ENCODE measurements at places on chromosomes 13 and 19.

DNA sequence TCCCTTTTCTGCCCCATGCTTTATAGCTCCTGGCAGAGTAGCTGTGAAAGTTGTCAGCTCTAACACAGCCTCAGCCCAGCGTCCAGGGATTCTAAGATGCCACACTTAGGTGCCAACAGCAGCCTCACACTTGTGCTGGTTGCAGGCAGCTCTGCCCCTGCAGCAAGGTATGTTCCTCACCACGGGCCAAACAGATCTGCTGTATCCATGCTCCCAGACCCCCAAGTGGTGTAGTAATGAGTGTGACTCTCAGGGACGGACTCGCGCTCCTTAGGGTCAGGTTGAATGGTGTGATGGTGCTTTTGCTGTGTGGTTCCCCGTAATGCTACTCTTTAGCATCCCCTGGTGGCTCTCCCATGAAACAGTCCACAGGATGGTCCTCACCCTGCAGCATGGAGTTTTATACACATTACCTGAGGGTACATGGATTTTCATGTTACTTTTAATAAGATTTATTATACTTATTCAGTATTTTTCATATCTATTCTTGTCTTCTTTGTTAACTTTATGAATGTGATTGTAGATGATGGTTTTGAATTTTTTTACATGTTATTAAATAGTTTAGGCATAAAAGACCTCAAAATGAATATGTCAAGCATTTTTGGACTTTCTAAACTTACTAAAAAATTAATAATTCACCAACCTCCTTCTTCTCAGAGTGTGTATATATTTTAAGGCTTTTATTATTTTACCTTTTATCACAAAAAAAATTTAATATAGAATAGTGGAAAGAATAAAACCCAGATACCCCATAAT lies 232.5 kb downstream of the SLC7A1 start:
- peak; percentile 11 for DNase-seq

GRCh38 chr13:94710065-94710781 lies 2.1 kb downstream of the SOX21 start:
- DNase-seq, result no peak

- DNase-seq, result no peak
Observed at GRCh38 chr19:29366757-29367156, 153.8 kb upstream of the UQCRFS1 start.

DNA sequence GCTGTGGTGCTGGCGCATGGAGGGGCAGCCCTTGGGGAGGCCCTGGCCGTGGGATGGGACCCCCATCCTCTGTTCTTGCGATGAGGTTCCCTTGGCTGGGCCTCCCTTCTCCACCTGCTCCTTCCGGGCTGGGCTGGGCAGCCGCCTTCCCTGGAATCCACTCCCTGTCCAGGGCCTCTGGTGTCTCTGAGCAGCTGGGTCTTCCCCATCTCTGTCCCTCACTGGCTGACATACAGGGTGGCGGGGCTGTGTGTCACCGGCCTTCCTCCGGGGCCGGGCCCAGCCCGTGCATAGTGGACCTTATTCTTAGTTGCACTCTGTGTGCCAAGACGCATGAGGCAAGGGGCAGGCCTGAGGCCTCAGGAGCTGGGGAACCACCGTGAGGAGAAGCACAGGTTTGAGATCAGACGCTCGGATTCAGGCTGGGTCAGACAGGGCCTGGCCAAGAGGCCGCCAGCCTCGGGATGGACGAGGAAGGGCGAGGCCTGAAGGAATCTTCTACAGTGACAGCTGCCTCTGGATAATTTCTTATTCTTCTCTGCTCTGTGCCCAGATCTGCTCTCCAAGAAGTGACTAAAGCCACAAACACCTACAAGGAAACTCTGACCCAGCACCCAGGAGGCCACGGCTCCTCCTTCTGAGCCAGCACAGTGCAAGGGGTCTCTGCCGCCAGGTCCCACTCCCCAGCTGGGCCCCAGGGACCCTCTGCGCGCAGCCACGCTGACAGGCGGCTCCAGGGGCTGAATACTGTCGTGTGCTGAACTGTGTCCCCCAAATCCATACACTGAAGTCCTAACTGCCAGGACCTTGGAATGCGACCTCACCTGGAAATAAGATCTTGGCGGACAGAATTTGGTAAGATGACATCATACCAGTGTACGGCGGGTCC lies 11.0 kb downstream of the SGTA start:
- DNase-seq, result no peak

- no peak for DNase-seq
Observed at GRCh38 chr13:75016225-75016624, 465.7 kb downstream of the TBC1D4 start.

- DNase-seq, result no peak
Observed at GRCh38 chr13:95505265-95505664, 47.3 kb upstream of the CLDN10 start.

DNA sequence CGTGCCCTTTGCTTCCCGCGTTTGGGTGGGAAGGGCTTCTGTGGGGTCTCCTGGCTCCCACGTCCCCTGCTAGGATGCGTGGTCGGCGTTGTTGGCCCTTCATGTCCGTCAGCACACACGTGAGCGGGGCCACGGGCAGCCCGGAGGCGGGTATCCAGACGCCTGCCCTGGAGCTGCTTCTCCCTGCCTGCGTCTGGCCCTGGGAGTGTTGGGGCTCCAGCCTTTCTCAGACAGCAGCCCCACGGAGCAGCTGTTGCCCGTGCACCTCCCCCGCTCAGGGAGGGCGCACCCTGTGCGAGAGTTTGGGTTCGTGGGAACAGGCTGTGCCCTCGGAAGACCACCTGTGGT lies 14.5 kb downstream of the DAZAP1 start:
- DNase-seq, result no peak

DNA sequence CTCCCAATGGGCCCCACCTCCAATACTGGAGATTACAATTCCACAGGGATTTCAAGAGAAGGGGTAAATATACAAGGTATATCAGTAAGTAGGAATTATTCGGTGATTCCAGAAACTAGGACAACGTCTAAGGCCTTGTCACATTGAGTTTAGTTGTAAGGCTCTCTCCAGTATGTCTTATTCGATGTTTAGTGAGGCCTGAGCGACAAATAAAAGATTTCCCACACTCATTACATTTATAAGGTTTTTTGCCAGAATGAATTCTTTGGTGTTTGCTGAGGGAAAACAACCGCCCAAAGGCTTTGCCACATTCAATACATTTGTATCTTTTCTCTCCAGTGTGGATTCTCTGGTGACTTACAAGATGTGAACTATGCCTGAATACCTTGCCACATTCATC lies 19.1 kb upstream of the ZNF841 start:
- no peak for DNase-seq

GRCh38 chr13:39767791-39768517 lies 112.5 kb downstream of the COG6 start:
- DNase-seq, result no peak

DNA sequence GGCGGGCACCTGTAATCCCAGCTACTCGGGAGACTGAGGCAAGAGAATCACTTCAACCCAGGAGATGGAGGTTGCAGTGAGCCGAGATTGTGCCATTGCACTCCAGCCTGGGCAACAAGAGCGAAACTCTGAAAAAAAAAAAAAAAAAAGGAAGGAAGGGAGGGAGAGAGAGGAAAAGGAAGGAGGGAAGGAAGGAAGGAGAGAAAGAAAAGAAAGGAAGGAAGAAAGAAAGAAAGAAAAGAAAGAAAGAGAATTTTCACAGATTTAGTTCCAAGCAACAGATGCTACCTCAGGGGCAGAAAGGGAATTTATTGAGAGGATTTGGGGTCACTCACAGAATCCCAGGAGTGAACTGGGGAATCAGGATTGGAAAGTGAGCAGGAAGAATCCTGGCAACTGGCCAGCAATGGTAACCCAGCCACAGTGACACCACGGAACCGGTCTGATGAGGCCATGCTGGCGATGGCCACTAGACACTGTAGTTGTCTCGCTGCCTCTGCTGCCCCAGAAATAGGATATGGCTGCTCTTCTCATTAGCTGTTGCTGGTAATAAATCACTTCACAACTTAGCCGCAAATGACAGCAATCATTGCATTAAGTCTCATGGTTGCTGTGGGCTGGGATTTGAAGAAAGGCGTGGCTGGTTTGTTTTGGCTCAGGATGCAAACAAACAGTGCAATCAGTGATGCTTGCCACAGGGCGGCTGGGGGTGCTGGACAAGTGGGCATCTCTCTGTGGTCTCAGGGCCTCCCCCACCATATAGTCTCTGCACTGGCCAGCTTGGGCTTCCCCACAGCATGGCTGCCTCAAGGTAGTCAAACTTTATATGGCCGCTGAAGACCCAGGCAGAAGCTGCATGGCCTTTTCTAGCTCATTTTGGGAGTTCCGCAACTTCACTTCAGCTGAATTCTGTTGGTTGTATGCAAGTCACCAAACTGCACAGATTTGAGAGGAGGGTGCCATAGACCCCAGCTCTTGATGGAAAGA lies 5.2 kb upstream of the BCAM start:
- DNase-seq, result no peak

DNA sequence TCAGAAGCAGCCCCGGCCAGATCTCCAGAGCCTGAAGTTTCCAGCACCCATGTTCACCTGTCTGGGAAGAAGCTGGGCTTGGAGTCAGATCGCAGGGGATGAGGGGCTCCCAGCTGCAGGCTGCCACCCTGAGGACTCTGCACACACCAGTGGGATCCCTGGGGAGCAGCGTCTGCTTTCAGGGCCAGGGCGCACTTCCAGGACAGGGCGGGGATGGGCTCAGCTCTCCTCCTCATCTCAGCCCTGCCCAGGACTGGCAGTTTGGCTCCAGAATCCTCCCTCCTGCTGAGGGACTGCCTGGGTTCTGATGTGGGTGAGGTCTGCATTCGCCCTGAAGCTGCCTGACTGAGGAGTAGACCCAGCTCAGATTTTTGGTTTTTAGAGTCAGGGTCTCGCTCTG lies 3.5 kb downstream of the SLC7A9 start:
- no peak for DNase-seq

GRCh38 chr19:16297575-16298178 lies 26.9 kb upstream of the KLF2 start:
- no peak for DNase-seq

DNA sequence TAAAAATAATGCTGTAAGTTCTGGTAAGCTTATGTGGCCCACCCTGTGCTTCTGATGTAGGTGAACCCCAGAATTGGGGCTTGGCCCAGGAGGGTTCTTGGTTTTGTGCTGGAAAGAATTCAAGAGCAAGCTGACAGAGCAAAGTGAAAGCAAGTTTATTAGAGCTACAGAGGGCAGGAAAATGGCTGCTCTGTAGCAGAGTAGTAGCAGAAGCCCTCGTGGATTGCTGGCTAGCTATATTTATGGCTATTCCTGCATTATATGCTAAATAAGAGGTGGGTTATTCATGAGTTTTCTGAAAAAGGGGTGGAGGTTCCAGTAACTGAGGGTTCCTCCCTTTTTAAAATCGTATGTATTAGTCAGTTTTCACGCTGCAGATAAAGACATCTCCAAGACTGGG lies 20.6 kb upstream of the ZNF599 start:
- no peak for DNase-seq

DNA sequence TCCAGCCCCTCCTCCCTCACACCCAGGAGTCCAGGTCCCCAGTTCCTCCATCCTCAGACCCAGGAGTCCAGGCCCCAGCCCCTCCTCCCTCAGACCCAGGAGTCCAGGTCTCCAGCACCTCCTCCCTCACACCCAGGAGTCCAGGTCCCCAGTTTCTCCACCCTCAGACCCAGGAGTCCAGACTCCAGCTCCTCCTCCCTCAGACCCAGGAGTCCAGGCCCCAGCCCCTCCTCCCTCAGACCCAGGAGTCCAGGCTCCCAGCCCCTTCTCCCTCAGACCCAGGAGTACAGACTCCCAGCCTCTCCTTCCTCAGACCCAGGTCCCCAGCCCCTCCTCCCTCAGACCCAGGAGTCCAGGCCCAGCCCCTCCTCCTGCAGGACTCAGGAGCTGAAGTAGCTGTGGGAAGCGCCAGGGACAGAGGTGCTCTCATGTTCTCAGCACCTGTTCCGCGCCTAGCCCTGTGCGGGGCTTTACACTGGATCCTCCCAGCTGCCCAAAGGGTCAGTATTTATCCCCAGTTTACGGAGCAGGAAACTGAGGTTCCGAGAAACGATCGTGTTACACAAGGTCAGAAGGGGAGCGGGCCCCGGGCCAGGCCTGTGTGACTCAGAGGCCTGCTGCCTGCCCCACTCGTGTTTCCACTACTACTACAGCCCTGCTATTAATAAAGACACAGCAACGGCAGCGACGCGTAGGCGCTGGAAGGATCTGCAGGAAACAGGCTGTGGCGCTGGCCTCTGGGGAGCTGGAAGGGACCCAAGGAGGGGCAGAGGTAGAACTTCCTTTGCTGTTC lies 1.7 kb upstream of the SBK3 start:
- DNase-seq, result peak; percentile 98

DNA sequence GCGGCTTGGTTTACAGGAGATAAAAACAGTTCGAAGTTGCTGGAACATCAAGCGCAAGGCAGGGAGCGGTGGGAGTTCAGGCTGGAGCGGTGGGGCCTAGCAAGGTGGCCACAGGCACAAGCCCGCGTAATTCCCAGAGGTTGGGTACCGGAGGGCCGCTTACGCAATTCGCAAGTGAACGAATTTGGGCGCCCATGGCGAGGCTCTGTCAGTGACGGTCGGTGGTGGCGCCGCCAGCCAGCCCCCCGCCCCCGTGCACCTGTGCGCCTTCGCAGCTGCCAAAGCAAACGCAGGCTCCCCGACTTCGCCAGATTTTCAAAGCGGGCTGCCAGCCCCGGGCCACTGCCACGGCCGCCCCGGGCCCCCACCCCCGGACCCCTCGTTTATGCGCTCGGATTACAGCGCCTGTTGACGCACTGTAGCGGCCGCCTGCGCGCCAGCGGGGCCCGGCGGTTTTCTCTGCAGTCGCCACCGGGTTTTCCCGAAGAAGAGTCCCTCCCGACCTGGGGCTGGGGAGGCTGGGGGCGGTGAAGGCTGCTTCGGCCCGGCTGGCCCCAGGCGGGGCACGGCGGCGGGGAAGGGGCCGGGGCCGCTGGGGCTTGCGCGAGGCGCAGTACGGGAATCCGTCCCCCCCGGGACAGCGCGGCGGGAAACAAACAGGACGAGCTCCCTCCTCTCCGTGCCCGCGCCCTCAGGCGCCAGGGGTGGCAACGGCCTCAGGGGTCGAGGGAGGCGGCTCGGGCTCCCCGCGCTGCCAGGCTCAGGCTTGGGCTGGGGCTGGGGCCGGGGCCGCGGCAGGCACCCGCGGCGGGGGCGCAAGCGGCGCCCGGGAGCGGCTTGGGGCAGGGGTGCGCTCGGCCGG lies 709 bp downstream of the N4BP2L1 start:
- DNase-seq, result peak; percentile 33

GRCh38 chr19:40084948-40085347 lies 5.8 kb downstream of the ZNF780A start:
- DNase-seq, result no peak
